ENCODE measurements at places on chromosomes 16 and 17. TPM values are rescaled to one million over a fixed set of nuclear protein-coding genes. Genes with fewer than 3 reads are reported as not detected.

DNA sequence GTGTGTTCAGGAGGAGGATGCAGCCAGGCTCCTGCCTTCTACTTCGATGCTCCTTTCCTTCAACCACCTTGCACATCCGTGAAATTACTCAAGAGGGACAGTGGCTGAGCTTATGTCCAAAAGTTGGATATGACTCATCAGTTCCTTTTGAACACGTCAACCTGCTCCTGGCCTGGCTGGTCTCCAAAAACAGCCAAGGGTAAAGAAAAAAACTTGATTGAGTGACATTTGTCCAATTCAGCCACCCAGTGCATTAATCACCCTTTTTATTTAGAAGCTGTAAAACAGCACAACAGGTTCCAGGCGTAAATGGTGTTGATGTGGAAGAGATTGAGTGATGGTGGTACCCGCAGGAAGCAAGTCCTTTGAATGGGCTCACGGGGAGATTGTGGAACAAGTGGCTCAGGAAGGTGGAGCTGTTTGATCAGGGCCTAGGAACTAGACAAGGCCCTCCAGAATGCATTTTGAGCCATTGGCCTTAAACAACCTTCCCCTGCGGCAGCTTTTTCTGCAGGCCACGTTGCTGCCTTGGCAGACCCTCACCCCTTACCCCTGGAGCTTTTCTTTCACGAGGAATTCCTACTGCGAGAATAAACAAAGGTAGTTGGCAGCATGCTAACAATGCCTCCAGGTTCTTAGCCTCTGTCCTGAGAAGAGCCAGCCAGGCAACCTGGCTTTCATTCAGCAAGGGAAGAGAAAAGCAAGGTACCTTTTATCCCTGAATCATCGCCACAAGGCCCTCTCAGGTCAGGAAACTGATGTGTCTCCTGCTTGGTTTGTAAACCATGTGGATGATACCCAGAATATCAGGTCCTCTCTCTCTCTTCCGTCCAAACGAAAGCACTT, 173.3 kb upstream of the CACNG5 start:
- no peak for DNase-seq

GRCh38 chr16:75000481-75001081, 1.8 kb downstream of the ZNRF1 start:
- DNase-seq, result no peak

GRCh38 chr17:1055231-1055630, 58.3 kb downstream of the TIMM22 start:
- DNase-seq, result no peak

DNA sequence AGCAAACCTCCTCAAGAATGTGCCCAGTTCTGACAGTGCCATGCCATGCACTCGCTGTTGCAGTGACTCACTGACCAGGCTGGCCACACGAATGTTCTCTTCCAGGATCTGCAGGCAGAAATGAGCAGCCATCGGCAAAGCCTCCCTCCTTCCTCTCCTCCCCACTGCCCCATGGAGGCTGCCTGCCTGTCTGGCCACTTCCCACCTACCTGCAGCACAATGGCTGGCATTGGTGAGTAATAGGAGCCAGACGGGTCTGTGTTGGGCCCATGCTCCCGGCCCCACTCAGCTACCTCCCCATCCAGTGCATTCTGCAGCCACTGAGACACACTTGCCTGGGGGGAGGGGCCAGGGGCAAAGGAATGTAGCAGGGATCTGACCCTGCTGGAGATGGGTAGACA, 2.8 kb upstream of the MATCAP1 start:
- DNase-seq, result no peak

SMTNL2 gene
- polyA plus RNA-seq, result 210 TPM

DNA sequence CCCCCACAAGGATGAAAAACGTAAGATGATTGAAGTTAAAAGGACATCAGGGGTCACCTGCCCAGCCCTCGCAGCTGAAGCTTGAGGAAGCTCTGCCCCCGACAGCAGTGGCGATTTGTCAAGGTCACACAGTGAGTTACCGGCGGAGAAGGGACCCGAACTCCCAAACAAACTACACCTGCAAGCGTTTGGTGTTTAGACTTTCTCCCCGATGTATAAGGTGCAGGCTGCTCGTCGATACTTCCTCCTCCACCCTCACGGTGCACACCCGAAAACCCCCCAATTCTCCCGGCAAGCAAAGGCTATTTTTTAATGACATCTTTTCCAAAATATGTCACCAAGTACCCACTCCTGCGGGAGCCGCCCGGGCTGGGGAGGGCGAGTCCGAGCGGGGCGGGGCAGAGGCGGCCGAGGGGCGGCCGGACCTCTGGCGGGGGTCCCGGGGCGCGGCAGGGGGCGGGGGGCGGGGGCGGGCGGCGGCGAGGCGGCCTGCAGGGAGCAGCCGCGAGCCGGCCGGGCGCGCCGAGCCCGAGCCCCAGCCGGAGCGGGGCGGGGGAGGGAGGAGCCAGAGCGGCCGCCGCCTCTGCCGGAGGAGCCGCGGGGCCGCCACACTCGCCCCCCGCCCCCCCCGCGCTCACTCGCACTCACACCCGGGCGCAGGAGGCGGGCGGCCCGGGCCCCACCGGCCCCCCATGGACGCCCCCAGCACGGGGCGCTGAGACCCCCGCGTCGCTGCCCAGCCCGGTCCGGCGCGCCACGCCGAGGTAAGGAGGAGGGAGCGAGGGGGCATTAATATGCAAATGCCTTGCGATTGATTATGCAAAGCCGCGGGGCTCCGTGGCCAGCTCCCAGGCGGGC, at the start of gene THRA:
Gene THRA, plus strand, starts transcription at position 637 of the 858 bp plus-strand sequence. CDS start 11,524 bp downstream, outside the sequence.
- peak; percentile 84 for DNase-seq

FBXO47 gene
- polyA plus RNA-seq, result not detected

AURKB gene
- polyA plus RNA-seq, result not detected

- DNase-seq, result peak; percentile 78
Observed at GRCh38 chr17:1455291-1455796, 688 bp downstream of the CRK start.

GRCh38 chr17:2067048-2067561, 12.2 kb downstream of the HIC1 start:
- no peak for DNase-seq

- no peak for DNase-seq
Observed at GRCh38 chr17:54906683-54907082, 6.0 kb downstream of the TOM1L1 start.

SMPD3 gene
- 0.08 TPM for polyA plus RNA-seq

DNA sequence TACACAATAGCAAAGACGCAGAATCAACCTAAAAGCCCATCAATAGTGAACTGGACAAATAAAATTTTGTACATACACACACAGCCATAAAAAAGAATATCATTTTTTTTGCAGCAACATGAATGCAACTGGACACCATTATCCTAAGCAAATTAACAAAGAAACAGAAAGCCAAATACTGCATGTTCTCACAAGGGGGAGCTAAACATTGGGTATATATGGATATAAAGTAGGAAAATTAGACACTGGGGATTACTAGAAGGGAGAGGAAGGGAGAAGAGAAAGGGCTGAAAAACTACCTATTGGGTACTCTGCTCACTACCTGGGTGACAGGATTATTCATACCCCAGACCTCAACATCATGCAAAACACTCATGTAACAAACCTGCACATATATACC, 28.2 kb downstream of the ADAMTS18 start:
- no peak for DNase-seq

LRRC75A gene
- 0.69 TPM for polyA plus RNA-seq

FNDC8 gene
- not detected for polyA plus RNA-seq

TBC1D3C gene
- not detected for polyA plus RNA-seq

DNA sequence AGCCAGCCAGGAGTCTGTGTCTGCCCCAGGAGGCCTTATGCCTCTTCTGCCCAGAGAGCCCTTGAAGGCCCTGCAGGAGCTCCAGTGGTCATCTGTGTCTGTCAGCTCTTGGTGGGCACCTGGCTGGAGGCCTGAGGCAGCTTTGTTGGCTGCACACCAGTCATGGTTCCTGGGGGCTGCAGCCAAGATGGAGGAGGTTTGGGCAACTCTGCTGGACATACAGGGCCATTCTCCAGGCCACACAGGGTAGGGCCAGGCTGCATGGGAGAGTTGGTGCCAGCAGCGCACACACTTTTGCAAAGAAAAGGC, 29.4 kb downstream of the B9D1 start:
- DNase-seq, result no peak

All from psoas muscle (tissue), 8 donors.